ENCODE measurements at places on chromosomes 3 and 15.

- DNase-seq: peak; percentile 57
These were observed 670 bp downstream of the PRKCI start for GRCh38 chr3:170222647-170223541.

- DNase-seq: no peak
These were observed 31.2 kb downstream of the IQGAP1 start for GRCh38 chr15:90419206-90419605.

GRCh38 chr15:80440024-80440423 lies 35.8 kb downstream of the ARNT2 start:
- no peak for DNase-seq

- DNase-seq: no peak
These were observed 77.1 kb upstream of the MEX3B start for GRCh38 chr15:82122746-82123400.

GRCh38 chr3:26428992-26429391 lies 193.6 kb upstream of the LRRC3B start:
- DNase-seq: no peak

DNA sequence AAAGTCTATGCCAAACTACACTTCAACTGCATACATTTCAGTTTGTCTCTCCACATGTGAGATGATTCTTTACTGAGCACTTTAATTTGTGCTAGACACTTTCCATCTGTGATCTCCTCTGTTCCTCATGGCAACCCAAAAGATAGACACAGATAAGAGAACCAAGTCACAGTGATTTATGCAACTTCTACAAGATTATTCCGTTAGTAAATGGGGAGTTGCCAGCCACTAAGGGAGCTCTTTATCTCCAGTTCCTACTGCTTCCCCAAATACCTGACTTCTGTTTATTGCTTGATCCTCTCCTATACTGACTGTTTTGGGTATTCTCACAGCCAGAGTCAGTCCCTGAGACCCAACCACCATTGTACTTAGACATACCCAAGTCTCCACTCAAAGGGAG lies 24.1 kb upstream of the AKAP13 start:
- DNase-seq: no peak

- DNase-seq: no peak
These were observed 344.6 kb upstream of the DCBLD2 start for GRCh38 chr3:99246010-99246654.

Measured in SW480 (cell line).